ENCODE measurements at places on chromosomes 6 and 20. TPM values are rescaled to one million over a fixed set of nuclear protein-coding genes. Genes with fewer than 3 reads are reported as not detected.

Gene MANEA
- 9.5 TPM for total RNA-seq

Gene DPPA5
- total RNA-seq = not detected

Gene SEL1L2
- total RNA-seq = not detected

Gene MDFI
- 47.9 TPM for total RNA-seq

Gene SPATA25
- total RNA-seq = 0.16 TPM

Gene SMLR1
- not detected for total RNA-seq

Gene MOG
- not detected for total RNA-seq

Gene GRM4
- total RNA-seq = 0.89 TPM

Gene PMEPA1
- 74.0 TPM for total RNA-seq

Gene AURKA
- 5.2 TPM for total RNA-seq

Gene PACSIN1
- total RNA-seq = not detected

Gene MAVS
- total RNA-seq = 22.0 TPM

Gene C6orf118
- total RNA-seq = not detected

Gene RIPOR2
- 0.76 TPM for total RNA-seq

All from mesangial cell (primary cell).